ENCODE measurements at places on chromosomes 1 and 21.

GRCh38 chr1:161185732-161186311 lies 8.5 kb upstream of the B4GALT3 start:
- DNase-seq = no peak

DNA sequence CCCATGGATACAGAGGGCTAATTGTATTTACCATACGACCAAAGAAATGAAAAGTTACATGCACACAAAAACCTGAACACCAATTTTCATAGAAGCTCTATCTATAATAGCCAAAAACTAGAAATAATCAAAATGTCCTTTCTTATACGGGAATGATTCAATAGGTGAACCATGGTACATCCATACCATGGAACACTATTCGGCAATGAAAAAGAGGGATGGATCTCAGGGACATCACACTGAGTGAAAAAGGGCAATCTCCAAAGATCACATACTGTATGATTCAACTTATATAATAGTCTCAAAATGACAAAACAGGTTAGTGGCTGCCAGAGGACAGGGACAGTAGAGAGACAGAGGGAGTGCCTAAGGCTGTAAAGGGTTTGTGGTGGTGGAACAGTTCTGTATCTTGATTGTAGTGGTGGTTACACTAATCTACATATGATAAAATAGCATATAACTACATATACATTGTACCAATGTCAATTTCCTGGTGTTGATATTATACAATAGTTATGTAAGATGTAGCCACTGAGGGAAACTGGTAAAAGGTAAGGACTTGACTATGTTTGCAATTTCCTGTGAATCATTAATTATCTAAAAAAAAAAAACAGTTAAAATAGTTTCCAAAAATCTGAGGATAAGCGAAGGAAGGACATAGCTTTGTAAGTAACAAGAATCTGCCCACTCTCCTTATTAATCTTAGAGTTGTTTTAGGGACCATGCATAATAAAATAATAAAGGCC lies 3.7 kb downstream of the RSBN1 start:
- DNase-seq = no peak

- DNase-seq = no peak
Measured at GRCh38 chr1:43334453-43335205, 3.0 kb upstream of the MPL start.

DNA sequence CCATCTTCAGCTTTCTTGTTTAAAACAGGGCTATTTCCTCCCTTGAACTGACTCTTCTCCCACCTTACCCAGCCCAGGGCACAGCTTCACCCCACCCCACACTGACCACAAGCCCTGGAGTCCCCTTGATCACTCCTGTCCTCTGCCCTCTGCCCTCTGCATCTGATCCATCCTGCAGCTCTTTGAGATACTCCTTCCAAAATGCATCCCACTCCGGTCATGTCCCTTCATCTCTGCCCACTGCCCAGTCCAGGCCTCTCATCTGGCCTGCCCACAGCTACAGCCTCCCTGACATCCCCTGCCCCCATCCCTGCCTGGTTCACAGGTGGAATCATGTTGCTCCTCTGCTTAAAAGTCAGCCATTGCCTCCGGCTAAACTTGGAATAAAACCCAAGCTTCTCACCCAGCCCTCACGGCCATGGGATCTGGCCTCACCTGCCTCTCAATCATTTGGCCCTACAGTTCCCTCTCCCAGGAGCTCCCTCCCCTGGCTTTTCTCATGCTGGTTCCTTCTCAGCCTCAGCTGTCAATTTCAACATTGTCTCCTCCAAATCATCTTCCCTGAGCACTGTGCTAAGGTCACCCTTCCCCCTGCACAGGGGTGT lies 202.0 kb downstream of the MATN1 start:
- DNase-seq = peak; percentile 35

DNA sequence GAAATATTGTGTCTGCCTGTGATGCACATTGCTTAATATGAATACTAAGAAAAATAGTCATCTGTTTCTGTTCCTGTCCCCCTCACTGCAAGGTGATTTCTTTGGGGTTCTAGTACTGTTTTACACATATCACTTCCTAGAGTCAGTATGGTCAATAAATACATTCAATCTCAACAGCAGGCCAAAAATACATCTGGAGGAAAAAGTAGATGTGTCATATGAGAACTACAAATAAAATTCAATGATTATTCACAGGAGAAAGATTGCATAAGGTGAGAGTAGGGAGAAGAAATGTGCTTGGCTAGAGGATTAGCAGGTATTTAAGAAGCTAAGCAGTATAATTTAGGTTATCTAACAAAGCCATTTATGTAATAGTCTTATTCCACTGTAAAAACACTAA lies 45.3 kb upstream of the SAMSN1 start:
- DNase-seq = no peak

- no peak for DNase-seq
Measured at GRCh38 chr1:184315254-184315653, 71.6 kb upstream of the C1orf21 start.

DNA sequence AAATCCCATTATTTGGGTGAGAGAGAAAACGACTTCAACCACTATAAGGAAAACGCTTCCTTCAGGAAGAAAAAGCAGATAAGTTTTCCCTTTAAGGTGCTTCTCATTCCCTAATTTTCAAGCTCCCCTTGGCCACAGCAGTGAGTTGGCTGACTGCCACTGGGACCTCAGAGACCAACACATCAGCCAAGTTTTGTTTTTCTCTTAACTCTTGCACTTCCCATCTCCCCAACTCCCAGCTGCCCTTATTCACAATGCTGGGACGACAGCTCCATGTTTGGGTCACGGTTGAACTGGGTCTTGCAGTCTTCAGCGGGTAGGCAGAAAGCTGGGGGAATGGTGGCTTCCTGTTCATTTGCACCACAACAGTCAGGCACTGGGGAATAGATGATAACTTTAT lies 18.9 kb downstream of the SGIP1 start:
- no peak for DNase-seq

- DNase-seq = no peak
Measured at GRCh38 chr1:110074166-110074565, 3.7 kb upstream of the ALX3 start.

DNA sequence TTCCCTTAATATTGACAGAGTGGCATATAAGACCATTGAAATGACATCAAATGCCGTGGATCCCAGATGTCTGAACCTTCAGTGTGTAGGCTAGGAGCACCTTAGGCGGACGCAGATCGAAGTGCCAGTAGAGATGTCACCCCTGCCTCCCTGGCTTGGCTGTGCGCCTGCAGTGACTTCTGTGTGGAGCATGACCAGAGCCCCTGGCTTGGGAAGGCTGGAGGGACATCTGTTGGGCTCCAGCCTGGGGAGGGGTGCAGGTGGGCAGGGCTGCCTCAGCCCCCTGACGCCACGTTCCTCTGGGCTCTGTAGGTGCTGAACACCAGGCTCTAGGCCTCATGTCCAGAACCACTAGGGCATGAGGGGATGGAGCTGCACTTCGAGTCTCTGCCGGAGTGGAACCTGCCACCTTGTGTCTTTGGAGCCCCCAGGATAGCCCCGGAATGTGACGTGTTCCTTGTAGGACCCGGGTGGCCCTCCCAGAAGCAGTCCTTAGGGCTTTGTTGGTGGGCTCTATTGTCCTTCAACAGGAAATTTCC lies 103.8 kb downstream of the ADARB1 start:
- no peak for DNase-seq

GRCh38 chr1:26072305-26072704 lies 4.9 kb upstream of the TRIM63 start:
- DNase-seq = no peak

GRCh38 chr1:11648732-11649158 lies 5.5 kb downstream of the FBXO2 start:
- DNase-seq = peak; percentile 52

DNA sequence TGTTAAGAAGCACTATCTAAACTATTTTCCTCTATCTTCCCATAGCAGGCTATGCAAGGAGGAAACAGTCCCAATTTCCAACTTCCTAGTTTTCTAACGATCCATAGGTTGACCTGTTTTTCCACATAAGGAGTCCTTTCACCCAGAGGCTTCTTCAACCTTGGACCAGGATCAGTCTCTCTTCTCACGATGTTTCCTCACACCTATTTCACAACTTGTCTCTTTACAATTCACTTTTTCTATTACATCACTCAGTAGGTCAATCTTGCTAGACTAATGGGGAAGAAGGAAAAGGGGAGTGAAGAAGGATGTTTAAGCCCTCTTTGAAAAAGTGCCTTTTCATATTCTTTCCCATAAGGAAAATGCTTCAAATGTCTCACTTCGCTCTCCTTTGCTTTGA lies 15.9 kb downstream of the PALMD start:
- no peak for DNase-seq

GRCh38 chr21:45150638-45151131 lies 76.3 kb downstream of the ADARB1 start:
- DNase-seq = no peak

- no peak for DNase-seq
Measured at GRCh38 chr1:94907136-94907535, 19.8 kb downstream of the CNN3 start.

GRCh38 chr1:211476200-211476849 lies 15.6 kb downstream of the RD3 start:
- peak; percentile 57 for DNase-seq

DNA sequence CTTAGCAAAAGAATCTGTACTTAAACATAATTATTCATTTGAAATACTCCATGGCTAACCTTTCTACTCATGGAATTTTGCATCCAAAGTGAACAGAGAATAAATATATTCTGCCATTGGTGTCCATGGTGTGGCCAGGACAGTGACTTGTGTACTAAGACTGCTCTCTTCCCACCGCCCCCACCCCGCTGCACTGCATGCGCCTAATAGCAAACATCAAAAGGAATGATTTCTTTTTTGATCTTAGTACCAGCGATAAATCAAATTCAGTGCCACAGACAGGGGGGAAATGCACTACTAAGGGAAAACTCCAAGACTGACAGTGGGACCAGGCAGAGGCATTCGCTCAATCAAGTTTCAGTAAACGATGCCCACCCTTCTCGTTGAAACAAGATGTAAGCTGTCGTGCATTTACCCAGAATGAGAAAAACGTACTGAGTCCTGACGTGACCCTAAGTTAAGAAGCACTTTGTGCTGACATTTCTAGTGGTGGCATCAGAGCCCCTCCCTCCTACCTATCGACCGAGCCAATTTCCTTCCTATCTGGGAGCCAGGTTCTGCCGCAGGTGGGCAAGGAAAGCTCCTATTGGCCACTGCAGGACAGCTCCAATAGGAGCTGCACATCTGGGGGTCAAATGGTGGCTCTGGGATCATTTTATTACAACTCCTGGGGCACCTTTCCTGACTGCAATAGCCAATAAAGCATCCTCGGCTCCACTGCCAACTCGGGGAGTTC lies 12.5 kb downstream of the ESRRG start:
- peak; percentile 5 for DNase-seq

DNA sequence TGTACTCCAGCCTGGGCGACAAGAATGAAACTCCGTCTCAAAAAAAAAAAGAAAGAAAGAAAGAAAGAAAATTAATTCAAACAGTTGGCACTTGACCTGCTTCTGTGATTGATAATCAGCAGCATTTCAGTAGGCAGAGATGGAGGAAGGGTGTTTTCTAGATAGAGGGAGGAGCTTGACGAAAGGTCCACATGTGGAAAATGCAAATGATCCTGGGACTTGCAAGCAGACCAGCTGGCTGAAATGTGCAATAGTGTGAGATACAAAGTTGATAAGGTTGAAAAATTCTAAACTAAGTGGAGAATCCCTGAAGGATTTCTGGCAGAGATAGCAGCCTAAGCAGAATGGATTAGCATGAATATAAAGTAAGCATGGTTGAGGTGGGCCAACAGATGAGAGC lies 4.2 kb downstream of the ELAPOR1 start:
- DNase-seq = no peak

- no peak for DNase-seq
Measured at GRCh38 chr1:229631148-229631547, 5.1 kb downstream of the URB2 start.

DNA sequence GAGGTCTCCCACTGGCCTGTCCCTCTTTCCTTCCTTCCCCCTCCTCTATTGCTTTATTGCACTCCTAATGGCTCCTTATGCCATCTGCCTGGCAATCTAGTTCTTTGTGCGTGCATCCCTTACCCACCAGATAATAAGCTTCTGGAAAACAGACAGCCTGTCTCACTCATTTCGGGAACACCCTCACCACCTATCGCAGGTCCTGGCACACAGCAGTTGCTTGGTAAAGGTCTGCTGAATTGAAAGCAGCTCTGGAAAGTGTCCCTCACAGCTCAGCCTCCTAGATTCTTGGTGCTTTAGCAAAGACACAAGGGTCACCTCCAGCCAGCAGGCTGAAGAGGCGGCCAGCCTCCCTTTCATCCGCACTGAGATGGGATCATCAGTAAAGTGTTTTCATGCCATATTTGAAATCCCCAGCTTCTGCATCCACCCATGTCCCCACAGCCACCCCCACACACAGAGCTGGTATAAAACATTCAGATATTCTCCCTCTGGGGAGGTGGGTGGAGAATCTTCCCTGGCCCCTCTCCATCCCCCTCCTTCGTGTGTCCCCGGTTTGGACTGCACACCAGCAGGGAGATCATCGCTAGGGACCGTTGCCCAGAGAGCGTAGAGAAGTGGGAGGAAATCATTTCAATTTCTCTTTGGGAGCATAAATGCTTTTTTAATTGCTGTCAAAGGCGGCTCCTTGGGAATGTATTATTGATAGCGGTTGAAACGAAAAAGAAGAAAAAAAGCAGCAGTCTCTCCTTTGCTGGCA lies 29.1 kb upstream of the ATP2B4 start:
- no peak for DNase-seq

- DNase-seq = no peak
Measured at GRCh38 chr1:241406421-241406820, 49.4 kb upstream of the RGS7 start.

DNA sequence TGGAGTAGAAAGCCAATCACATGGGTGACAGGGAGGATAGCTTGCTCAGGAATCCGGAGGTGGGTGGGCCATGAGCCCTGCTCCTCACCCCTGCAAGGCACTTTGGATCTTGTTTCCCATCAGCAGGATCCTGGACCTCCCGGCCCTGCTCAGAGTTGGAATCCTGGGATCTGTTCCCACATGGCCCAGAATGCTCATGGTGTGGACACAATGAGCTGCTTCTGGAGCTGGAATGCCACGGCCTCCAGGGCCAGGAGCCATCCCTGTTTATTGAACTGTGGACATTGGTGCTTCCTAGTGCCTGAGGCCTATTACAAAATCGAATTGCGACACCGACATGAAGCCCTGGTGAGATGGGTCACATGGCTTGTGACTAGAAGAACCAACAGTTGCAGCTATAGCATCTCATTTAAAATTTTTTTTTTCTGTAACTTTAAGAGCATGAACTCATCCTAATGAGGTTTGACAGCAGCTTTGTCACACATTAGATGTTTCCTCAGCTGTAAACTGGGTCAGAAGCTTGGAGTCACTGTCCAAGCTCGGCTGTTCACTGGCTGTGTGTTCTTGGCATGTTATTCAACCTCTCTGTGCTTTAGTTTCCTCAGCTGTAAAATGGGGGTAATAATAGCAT lies 40.4 kb upstream of the GOLT1A start:
- DNase-seq = peak; percentile 84

- DNase-seq = no peak
Measured at GRCh38 chr1:33661811-33662454, 189.5 kb downstream of the ZSCAN20 start.

Data from ELF-1 (cell line).